Stimulated activated CD8-positive, alpha-beta memory T cell treated with anti-CD3 and anti-CD28 coated beads, Interleukin-12 subunit alpha, Interleukin-12 subunit beta, amount 100 ng/mL, for 4 hours (primary cell): ENCODE measurements at places on chromosomes 2 and 18.

GRCh38 chr2:141599721-141600120 lies 531.1 kb downstream of the LRP1B start:
- no peak for DNase-seq

DNA sequence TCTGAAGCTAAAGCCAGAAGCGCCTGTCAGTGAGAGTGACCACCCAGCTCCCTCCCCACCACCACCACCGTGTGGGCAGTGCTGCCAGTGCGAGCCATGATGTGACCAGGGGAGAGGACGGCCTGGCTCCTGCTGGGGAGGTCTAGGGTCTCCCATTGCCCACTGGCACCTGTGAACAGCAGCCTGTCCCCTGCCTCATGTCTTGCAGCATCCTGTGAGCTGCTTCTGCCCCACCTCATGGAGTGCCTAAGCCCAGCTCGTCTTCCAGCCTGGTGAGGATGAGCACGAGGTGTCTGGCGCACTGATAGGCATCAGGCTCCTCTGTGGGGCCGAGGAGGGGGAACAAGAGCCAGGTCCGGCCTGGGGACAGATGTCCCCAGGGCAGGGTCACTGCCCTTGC lies 61.4 kb downstream of the FAM168B start:
- DNase-seq = no peak

- DNase-seq = no peak
These were observed 72.5 kb downstream of the SUMO1 start for GRCh38 chr2:202165945-202166344.

- DNase-seq = no peak
These were observed 11.2 kb downstream of the RND3 start for GRCh38 chr2:150476286-150476685.

- no peak for DNase-seq
These were observed 38.3 kb downstream of the NIFK start for GRCh38 chr2:121698318-121698930.

- no peak for DNase-seq
These were observed 143.2 kb upstream of the RND3 start for GRCh38 chr2:150630587-150631235.

DNA sequence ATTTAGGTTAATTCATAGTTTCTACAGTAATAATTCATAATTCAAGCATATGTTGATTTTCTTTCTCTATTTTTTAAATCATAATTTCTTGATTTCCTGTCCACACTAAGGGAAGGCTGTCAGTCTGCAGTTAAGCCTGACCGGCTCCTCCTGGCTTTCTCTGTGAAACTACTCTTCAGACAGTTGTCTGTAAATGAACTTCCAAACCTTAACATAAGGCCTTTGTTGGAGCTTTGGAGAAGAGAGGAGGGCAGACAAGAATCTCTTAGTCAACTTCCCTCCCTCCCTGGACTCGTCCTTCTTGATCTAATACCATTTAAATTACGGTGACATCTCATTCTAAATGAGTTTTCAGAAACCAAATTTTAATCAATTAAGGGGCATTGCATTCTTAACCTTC lies 404.1 kb upstream of the ST6GAL2 start:
- no peak for DNase-seq

DNA sequence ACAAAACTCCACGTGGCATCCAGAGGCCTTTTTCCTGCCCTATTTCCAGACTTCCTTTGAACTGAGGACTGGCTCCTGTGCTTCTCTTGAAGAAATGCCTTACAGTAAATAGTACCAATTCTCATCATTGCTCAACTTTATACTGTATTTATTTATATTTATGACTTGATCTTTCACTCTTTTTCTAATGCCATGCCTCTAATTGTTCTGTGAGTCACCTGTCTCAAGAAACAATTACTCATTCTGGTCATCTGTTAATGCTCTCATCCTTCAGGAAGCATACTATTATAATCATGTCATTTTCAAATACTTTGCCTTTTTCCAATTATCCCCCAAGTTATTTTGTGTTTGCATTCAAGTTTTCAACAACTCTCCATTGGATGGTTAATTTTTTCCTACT lies 85.9 kb downstream of the DCDC2C start:
- no peak for DNase-seq

- DNase-seq = no peak
These were observed 168.1 kb downstream of the TRIB2 start for GRCh38 chr2:12884713-12885282.

- DNase-seq = no peak
These were observed 324.0 kb downstream of the KCNJ3 start for GRCh38 chr2:155022531-155022930.

GRCh38 chr18:77321823-77322805 lies 72.5 kb downstream of the GALR1 start:
- no peak for DNase-seq

GRCh38 chr2:118250001-118250400 lies 161.7 kb downstream of the INSIG2 start:
- no peak for DNase-seq

- DNase-seq = peak; percentile 56
These were observed 24.6 kb upstream of the KCMF1 start for GRCh38 chr2:84946204-84947009.

DNA sequence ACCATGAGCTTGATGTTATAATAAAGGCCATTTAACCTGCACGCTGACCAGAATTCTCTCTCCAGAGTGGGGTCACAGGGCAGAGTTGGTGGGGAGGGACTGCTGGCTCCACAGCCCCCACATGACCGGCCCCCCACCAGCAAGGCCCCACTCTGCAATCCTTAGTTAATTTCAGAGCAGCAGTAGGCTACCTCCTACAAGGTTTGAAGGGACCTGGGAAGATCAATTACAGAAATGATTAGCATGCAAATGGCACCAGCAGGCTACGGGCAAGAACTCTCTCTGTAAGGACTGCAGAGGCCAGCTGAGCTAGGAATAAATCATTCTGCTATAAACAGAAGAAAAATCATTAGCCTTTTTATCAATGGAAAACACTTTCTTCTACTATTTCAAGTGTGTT lies 135.3 kb downstream of the C1D start:
- no peak for DNase-seq

- no peak for DNase-seq
These were observed 34.5 kb downstream of the ARL4C start for GRCh38 chr2:234462218-234462992.

DNA sequence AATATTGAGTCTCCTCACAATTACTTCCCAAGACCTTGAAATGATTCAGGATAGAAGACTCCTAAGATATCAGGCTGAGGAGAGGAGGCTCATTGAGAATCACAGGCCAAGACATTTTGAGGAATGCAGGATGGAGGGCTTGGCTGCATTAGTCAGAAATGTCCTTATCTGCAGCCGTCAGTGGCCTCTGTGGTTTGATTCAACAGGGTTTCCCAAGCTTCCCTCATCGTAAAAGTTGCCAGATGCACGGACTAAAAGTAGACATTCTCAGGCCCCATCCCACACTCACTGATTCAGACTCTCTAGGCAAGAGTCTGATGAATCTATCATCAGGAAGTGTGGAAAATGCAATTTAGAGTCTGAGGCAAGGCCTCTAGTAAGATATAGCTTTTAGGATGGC lies 34.0 kb upstream of the TMEM178A start:
- DNase-seq = no peak

DNA sequence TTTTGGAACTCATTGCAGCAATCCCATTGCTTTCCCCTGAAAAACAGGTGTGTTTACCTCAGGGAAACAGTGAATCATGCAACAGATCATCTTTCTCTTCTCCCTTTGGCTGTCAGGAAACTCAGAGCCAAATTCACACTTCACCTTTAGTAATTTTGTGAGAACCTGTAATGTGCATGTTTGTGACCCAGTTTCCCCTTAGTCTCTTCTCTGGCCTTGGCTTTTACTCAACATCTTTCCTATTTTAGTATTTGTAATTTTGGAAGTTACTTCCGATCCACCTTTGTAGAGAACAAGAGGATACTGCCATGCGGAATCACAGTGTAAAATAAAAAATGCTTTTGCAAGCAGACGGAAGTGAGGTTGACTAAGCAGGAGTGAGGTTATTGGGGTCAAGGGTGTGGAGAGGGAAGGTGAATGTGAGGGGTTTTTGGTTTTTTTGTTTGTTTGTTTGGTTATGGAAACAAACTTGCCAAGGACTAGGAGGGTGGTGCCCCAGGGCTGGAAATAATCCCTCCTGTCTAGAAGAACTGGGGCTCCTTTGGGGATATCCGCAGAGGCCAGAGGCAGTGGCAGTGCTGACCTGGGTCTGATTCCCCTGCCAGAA lies 14.0 kb downstream of the ASPRV1 start:
- no peak for DNase-seq
